Hepatic stellate cell (primary cell): ENCODE measurements at places on chromosomes 3 and 15.

DNA sequence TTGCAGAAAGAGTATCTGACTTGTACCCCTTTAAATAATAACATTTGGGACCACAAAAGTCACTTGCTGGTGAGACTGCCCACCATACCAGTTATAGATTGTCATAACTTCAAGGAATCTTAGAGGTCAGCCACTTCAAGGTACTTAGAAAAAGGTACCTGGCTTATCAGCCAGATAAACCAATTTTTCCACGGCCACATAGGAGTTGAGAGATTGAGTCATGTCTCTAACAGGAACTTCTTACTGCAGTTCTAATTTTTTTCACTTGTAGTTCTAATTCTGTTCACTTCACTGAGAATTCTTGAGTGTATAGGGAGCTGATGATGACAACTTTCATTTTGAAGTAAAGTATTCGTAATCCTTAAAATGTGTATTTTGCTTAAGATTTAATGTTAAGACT lies 317.1 kb upstream of the CBLB start:
- DNase-seq: no peak

- no peak for DNase-seq
Measured at GRCh38 chr15:78321041-78321570, 19.0 kb upstream of the CRABP1 start.

- no peak for DNase-seq
Measured at GRCh38 chr15:61743345-61743909, 316.8 kb downstream of the VPS13C start.

- no peak for DNase-seq
Measured at GRCh38 chr15:81069356-81069755, 64.7 kb upstream of the CFAP161 start.

DNA sequence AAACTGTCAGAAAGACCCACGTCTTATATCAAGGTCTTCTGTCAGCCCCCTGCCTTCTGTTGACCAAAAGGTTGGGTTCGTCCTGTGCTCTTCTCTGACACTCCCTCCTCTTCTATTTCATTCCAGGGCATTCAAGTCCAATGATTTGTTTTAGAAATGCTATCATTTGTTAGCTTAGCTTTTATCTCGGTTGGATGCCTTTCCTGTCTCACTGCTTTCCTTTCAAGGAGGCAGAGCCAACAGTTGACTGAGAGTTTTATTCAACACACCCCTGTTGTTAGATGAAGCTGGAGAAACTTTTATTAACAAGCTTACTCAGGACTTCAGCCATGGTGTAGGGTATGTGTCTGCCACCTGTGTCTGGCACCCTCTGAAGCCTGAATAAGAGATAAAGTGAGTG lies 112.0 kb upstream of the SLC7A14 start:
- DNase-seq: no peak

GRCh38 chr15:48858401-48858800 lies 19.5 kb upstream of the EID1 start:
- no peak for DNase-seq

DNA sequence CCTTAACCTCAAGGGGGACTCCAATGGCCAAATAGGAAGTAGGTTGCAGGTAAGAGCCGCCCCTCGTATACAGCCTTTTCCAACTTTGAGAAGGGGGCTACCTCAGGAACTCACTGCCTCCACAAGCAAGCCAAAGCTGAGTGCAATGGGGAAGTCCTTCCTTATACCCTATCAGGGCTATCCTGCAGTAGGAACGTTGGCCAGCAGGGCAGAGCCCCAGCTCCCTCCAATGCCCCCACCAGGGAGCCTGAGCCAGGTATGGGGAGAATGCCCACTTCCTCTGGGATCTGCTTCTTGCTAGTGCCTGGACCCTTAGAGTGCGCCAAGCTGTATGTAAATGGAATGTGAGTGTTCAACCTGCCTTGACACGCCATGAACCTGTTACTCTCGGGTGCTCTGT lies 16.3 kb downstream of the CACNA2D2 start:
- DNase-seq: no peak

- no peak for DNase-seq
Measured at GRCh38 chr3:46272028-46272451, 29.8 kb downstream of the CCR3 start.

- peak; percentile 55 for DNase-seq
Measured at GRCh38 chr3:13479332-13479581, 849 bp upstream of the HDAC11 start.

DNA sequence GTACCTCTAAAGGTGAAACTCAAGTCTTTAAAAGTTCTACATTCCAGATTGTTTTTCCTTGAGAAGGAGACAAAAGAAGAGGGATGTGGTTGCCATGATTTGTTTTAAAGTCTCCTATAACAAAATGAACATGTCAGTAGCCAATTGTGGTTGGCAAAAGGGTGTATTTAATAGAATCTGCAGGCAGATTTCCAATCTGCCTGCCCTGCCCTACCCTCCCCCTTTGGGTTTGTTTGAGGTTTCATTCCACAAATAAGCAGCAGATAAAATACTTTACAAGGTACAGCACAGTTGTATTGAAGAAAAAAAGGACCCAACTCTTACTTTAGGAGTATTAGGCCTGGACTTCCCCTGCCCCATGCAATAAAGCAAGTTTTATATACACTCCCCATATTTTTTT lies 59.5 kb downstream of the MLH1 start:
- no peak for DNase-seq

GRCh38 chr15:66725464-66725785 lies 23.4 kb downstream of the SMAD6 start:
- no peak for DNase-seq

- DNase-seq: no peak
Measured at GRCh38 chr15:65532738-65533051, 2.4 kb downstream of the HACD3 start.

GRCh38 chr15:36755341-36756000 lies 176.0 kb downstream of the CDIN1 start:
- DNase-seq: no peak

DNA sequence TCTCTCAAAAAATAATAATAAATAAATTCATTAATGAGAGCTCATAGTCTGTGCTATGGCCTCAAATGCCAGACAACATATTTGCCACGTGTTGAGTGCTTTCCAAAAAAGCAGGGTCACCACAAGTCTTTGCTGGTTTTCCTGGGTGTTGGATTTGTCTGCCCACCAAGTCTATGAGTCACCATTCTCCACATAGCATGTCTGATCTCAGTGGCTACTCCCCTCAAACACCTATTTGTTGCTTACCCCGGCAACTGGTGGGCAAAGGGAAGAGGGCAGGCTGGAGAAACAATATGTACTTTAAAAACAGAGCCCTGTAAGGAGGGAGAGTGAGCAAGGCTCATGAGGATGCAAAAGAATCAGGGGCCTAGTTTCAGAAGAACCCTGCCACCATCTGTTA lies 120.0 kb upstream of the ARRDC4 start:
- DNase-seq: no peak

DNA sequence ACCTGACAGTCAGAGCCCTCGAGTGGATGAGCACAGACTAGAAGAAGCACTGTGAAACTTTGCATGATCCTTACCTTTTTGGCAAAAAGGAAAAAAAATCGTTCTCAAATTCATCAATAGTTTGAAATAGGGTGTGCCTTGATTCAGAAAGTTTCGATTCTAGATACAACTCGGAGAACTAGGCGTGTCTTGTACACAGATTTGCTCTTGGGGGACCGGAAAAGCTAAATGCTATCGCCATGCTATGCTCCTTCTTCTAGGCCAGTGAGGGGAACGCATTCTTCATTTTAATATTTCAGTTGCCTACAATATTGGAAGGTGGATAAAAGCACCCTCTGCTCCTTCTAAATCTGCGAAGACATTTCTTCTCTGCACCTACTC lies 25.0 kb downstream of the CD86 start:
- no peak for DNase-seq

DNA sequence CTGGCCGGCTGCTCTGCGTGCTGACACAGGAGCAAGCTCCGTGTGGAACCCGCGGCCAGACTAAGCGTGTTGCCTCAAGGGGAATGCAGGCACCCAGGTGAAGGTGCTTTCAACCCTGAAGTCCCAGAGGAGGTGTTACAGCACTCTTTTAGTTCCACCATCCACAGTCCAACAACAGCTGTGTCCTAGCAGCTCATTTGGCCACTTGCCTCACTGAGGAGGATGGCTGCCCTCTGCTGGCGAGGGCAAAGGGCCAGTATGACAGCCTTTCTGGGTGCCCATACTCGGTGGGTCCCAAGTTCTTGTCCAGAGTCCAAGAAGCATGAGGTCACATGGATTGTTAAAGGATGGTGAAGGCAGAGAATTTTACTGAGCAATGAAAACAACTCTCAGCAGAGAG lies 87.8 kb downstream of the C3orf85 start:
- DNase-seq: no peak

- no peak for DNase-seq
Measured at GRCh38 chr3:127744253-127744815, 71.6 kb downstream of the ABTB1 start.

- DNase-seq: no peak
Measured at GRCh38 chr3:80244390-80244789, 476.6 kb upstream of the ROBO1 start.

DNA sequence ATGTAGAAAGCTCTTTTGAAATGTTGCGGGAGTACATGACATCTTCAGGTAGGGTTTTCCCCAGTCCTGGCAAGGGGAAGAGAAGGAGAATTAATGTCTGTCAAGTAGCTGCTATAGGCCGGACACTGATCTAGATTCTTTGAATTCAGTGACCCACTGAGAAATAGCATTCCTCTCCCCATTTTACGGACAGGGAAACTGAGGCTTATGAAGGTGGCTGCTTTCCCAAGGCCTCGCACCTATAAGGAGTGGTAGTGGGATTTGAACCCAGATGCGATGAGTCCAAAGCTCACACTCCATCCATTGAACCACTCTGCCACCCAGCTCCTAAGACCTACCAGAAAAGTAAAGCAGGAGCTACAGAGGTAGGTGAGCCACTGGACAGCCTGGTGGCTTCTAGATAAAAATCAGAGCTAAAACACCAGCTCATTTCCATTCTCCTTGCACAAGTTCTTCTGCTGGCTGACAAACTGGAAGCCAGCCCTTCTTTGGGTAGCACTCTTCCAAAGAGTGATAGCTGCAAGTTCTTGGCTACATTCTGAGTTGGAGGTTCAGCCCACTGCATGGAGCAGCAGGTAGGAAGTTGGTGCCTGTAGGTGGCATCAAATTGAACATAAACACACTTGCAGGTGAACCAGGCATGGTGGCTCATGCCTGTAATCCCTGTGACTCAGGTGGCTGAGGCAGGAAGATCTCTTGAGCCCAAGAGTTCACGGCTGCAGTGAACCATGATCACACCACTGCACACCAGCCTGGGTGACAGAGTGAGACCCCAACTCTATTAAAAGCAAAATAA lies 22.0 kb downstream of the ZNF710 start:
- DNase-seq: no peak

DNA sequence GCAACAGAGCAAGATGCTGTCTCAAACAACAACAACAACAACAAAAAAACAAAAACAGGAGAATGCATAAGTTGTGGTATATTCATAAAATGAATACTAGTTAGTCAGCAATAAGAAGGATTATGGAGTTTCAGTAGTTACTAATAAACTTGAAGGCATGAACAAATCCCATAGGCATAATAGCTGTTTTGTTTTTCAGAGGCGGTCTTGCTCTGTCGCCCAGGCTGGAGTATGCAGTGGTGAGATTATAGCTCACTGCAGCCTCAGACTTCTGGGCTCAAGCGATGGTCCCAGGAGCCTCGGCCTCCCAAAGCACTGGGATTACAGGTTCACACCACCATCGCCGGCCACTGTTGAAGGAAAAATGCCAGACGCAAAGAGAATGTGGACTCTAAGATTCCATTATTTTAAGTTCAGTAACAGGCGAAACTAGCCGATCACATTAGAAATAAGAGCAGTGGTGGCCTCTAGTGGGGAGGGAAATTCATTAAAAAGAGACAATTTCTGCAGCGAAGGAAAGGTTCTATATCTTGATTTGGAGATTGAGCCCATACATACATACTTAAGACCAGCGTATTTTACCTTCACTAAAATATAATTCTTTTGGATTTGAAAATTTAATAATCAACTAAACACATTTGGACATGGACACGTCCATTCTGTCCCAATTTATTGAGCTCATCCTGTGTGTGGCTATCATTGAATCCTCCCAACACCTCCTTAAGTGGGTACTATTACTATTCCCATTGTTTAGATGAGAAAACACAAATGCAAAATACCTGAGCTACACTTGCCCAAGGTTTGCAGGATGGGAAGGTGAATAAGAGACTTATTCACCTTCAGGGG lies 27.4 kb upstream of the HDAC11 start:
- peak; percentile 50 for DNase-seq

- no peak for DNase-seq
Measured at GRCh38 chr3:193848547-193848946, 255.5 kb downstream of the OPA1 start.

- DNase-seq: no peak
Measured at GRCh38 chr3:61828184-61828874, 267.0 kb downstream of the PTPRG start.

GRCh38 chr3:133997871-133998635 lies 31.7 kb downstream of the SLCO2A1 start:
- DNase-seq: no peak

DNA sequence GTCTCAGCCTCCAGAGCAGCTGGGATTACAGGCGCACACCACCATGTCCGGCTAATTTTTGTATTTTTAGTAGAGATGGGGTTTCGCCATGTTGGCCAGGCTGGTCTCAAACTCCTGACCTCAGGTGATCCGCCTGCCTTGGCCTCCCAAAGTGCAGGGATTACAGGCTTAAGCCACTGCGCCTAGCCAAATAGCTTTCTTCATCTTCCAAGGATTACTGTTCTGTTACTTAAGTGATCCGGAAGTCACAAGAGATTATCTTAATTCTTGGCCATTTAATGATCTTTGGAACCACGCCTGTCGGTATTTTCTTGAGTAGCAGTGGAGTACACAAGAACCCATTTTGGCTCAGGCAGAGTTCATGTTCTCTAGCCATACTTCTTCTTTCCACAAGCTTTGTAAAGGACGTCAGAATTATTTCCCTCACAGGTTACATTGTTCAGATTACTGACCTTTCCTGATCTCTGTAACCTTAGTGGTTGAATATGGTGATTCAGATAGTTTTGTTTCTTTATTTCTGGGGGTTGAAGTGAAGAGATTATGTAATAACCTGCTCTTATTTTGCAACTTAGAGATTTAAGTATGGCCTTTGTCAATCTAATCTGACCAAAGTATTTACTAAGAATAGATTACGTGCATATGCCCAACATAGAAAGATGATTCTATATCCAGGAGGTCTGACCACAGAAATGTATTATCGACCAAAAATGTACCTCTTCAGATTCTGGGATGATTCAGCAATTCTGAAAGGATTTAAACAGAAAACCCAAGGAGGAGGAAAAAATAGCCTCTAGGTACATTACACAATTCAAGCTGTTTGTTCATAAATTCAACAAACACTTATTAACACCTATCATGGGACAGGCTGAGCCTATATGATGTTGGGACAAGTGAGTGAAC lies 132.2 kb downstream of the GREM1 start:
- DNase-seq: peak; percentile 57
